Lung (tissue), 17 donors: ENCODE measurements at places on chromosomes 3 and 15.

GRCh38 chr3:192825657-192826200, 91.9 kb downstream of the MB21D2 start:
- peaks cover 10% of the 10 kb centered on the region for H3K4me1 ChIP-seq
- H3K27ac ChIP-seq, result no peak overlapping the region
- H3K27me3 ChIP-seq, result no peaks in the 10 kb centered on the region
- H3K36me3 ChIP-seq, result no peaks in the 10 kb centered on the region
- peak; percentile 50 for DNase-seq

- H3K27me3 ChIP-seq, result no peaks in the 10 kb centered on the region
- H3K4me3 ChIP-seq, result no peak overlapping the region
- no peak overlapping the region for H3K27ac ChIP-seq
- peak; percentile 78 for DNase-seq
- no peaks in the 10 kb centered on the region for H3K36me3 ChIP-seq
- peaks cover 22% of the 10 kb centered on the region for H3K4me1 ChIP-seq
Observed at GRCh38 chr3:143529018-143529478, 319.2 kb downstream of the SLC9A9 start.

DNA sequence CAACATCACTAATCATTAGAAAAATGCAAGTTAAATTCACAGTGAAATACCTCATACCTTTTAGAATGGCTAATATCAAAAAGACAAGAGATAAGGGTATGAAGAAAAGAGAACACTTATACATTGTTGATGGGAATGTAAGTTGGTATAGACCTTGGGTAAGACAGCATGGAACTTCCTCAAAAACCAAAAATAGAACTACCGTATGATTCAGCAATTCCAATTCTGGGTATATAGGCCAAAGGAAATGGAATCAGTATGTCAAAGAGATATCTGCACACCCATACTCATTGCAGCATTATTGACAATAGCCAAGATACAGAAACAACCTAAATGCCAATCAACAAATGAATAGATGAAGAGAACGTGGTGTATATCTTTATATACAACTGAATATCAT, 166.8 kb upstream of the LRRN1 start:
- H3K36me3 ChIP-seq, result no peaks in the 10 kb centered on the region
- H3K27me3 ChIP-seq, result no peaks in the 10 kb centered on the region
- H3K27ac ChIP-seq, result no peak overlapping the region

DNA sequence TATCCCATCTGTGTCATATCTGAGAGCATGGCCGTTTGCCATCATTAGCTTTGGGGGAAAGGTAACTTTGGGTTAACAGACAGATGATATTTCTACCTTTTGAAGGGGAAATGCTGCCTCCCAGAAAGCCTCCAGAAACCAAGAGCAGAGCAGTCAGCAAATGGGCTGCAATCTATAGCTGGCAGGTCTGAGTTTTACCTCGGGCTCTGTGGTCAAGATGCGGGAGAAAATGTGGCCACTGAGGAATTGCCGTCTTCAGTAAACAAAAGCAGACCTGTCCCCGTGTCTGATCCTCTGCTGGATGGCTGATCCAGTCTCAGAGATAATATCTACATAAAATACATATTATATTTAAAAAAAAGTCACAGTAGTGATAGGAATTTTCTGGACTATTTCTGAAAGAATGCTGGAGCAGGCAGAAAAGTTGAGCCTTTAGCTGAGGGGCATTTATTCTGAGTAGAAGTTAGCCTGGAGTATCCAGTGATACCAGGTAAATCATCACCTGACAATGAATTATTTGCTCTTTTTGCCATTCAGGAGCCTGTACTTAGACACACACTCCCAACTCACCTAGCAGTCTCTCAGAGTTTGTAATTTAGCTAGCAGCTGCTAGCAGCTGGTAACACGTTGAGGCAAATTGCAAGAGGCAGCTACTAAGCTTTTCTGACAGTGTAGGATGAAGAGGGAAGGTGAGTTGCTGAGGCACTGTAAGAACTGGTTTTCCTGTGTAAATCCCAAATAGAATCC, 285.3 kb upstream of the RARB start:
- no peak overlapping the region for H3K4me3 ChIP-seq
- no peaks in the 10 kb centered on the region for H3K4me1 ChIP-seq
- H3K27ac ChIP-seq, result no peak overlapping the region
- DNase-seq, result no peak

GRCh38 chr3:173096994-173097785, 43.8 kb downstream of the SPATA16 start:
- H3K27me3 ChIP-seq, result no peaks in the 10 kb centered on the region
- no peak for DNase-seq
- H3K36me3 ChIP-seq, result no peaks in the 10 kb centered on the region
- H3K27ac ChIP-seq, result no peak overlapping the region
- H3K4me1 ChIP-seq, result no peaks in the 10 kb centered on the region
- no peak overlapping the region for H3K4me3 ChIP-seq

GRCh38 chr3:139935016-139935865, at the start of gene CLSTN2:
Gene CLSTN2, plus strand, starts transcription at chr3:139935185.
- H3K27me3 ChIP-seq, result peaks cover 32% of the 10 kb centered on the region
- no peaks in the 10 kb centered on the region for H3K36me3 ChIP-seq
- DNase-seq, result peak; percentile 80
- H3K27ac ChIP-seq, result no peak within 1 kb of the TSS
- peaks cover 20% of the 10 kb centered on the region for H3K4me1 ChIP-seq
- no peak within 1 kb of the TSS for H3K4me3 ChIP-seq

DNA sequence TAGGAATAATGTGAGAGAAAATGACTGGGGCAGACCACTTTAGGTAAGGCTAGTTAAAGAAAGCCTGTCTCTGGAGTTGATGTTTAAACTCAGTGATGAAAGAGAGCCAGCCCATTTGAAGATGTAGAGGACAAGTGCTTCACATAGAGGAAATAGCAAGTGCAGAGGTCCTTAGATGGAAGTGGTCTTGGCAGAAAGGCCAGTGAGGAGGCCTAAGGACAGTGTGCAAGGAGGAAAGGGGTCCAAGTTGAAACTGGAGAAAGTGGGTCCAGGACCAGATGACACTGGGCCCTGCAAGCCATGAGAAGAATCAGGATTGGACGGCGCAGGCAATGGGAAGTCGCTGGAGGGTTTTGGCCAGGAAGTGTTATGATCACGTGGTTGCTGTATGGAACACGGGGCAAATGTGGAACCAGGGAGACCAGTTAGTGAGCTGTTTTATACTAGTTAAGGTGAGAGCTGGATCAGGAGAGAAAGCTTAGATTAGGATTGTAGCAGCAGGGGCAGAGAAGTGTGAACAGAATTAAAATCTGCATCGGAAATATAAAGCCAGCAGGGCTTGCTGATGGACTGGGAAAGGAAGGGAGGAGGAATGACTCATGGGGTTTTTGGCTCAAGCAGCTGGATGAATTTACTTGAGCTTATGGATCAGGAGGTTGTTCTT, 48.0 kb upstream of the SCAANT1 start:
- H3K4me1 ChIP-seq, result peaks cover 5% of the 10 kb centered on the region
- peak; percentile 70 for DNase-seq
- H3K4me3 ChIP-seq, result no peak overlapping the region
- no peaks in the 10 kb centered on the region for H3K27me3 ChIP-seq
- peaks cover 3% of the 10 kb centered on the region for H3K36me3 ChIP-seq

- H3K36me3 ChIP-seq, result no peaks in the 10 kb centered on the region
- H3K4me1 ChIP-seq, result no peaks in the 10 kb centered on the region
- DNase-seq, result peak; percentile 9
- no peaks in the 10 kb centered on the region for H3K27me3 ChIP-seq
- no peak overlapping the region for H3K4me3 ChIP-seq
Observed at GRCh38 chr15:25134546-25134945, 179.8 kb downstream of the SNRPN start.

DNA sequence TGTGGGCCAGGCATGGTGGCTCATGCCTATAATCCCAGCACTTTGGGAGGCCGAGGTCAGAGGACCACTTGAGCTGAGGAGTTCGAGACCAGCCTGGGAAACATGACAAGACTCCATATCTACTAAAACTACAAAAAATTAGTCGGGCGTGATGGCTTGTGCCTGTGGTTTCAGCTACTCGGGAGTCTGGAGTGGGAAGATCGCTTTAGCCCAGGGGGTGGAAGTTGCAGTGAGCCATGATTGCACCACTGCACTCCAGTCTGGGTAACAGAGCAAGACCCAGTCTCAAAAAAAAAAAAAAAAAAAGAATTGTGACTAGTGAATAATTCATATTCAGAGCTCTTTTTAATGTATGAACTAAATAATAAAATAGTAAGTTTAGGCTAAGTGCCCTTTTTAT, 87.8 kb upstream of the TSEN2 start:
- H3K27me3 ChIP-seq, result peaks cover 2% of the 10 kb centered on the region
- H3K4me1 ChIP-seq, result peaks cover 8% of the 10 kb centered on the region
- H3K36me3 ChIP-seq, result no peaks in the 10 kb centered on the region
- H3K4me3 ChIP-seq, result no peak overlapping the region
- no peak for DNase-seq
- H3K27ac ChIP-seq, result no peak overlapping the region

DNA sequence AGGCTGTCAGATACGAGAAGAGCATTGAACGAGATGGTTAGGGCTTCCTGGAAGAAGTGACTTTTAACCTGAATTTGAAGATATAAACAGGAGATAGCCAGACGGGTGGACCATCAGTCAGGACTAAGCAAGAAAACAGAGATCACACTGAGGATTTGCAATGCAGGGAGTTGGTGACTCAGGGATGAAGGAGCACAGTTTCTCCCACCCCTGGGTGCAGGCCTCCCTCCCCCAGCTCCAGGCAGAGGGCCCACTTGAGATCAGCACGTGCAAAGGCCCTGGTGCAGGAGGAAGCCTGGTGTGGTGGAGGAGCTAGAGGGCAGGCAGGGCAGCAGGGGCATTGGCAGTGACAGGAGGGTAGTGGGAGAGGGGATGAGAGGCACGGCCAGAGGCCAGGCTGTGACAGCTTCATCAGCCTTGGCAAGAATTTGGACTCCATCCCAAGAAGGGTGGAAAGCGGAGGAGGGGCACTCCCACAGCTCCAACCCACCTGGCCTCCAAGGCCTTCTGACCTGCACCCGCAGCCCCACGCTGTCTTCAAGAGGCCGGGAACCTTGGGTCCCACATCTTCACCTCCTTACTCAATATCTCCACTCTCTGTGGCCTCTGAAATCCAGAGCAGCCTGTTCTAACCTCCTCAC, 8.7 kb upstream of the PCSK6 start:
- H3K27me3 ChIP-seq, result no peaks in the 10 kb centered on the region
- DNase-seq, result no peak
- H3K27ac ChIP-seq, result no peak overlapping the region
- no peaks in the 10 kb centered on the region for H3K36me3 ChIP-seq
- no peak overlapping the region for H3K4me3 ChIP-seq

DNA sequence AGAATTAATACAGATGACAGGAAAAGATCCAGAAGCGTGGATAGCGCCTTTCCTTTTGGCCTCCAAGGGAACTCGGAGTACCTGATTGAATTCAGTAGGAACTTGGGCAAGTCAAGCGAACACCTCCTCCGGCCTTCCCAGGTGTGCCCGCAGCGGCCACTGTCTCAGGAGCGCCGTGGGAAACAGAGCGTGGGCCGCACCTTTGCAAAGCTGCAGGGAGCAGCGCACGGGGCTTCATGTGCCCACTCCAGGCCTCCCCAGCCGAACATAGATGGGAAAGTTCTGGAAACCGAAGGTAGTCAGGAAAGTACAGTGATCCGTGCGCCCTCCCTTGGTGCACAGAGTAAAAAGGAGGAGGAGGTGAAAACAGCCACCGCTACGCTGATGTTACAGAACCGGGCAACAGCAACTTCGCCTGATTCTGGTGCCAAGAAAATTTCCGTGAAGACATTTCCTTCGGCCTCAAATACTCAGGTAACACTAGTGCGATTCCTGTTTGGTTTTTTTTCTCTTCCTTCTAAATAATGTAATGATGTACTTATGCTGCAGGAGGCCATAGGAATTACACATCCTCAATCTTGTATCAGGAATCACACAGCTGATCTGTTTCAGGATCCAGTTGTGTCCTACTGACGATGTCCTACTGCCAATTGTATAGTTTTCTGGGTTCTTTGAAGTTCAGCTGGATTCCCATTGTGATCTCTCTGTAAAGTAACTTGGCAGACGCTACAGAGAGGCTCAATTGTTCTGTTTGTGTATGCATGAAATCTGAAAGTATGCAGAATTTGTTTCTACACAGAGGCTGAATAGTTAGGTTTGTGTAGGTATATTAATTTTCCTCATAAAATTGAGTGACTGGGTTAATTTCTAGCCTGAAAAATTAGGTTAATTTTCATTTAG, 63.1 kb downstream of the CGNL1 start:
- no peak overlapping the region for H3K27ac ChIP-seq
- peaks cover 5% of the 10 kb centered on the region for H3K4me1 ChIP-seq
- no peaks in the 10 kb centered on the region for H3K27me3 ChIP-seq

- no peak overlapping the region for H3K27ac ChIP-seq
- no peak for DNase-seq
- no peaks in the 10 kb centered on the region for H3K27me3 ChIP-seq
- H3K4me1 ChIP-seq, result no peaks in the 10 kb centered on the region
- H3K4me3 ChIP-seq, result no peak overlapping the region
Observed at GRCh38 chr3:78683284-78683683, 1084.5 kb downstream of the ROBO1 start.

DNA sequence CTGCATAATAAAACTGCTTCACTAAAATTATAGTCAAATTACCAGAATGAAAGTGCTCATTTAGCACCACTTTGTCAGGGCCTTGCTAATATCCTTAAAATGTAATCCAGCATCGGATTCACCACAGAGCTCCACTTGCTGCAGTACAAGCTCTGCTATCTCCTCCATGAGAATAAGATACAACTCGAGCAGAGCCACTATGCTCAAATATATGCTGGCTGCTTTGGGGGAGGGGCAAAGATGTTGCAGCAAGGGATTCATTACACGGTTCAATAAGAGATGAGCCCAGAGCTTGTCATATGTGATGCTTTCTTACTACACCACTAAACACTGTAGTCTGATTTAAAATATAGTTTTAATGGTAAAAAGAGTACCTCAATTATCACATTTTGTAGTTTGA, 72.2 kb downstream of the DLG1 start:
- H3K4me1 ChIP-seq, result peaks cover 1% of the 10 kb centered on the region
- no peak overlapping the region for H3K27ac ChIP-seq
- H3K27me3 ChIP-seq, result no peaks in the 10 kb centered on the region

- H3K27ac ChIP-seq, result no peak overlapping the region
- peaks cover 21% of the 10 kb centered on the region for H3K4me1 ChIP-seq
- no peaks in the 10 kb centered on the region for H3K36me3 ChIP-seq
- no peak for DNase-seq
- H3K27me3 ChIP-seq, result no peaks in the 10 kb centered on the region
- no peak overlapping the region for H3K4me3 ChIP-seq
Observed at GRCh38 chr15:78070049-78070700, 7.3 kb downstream of the TBC1D2B start.

DNA sequence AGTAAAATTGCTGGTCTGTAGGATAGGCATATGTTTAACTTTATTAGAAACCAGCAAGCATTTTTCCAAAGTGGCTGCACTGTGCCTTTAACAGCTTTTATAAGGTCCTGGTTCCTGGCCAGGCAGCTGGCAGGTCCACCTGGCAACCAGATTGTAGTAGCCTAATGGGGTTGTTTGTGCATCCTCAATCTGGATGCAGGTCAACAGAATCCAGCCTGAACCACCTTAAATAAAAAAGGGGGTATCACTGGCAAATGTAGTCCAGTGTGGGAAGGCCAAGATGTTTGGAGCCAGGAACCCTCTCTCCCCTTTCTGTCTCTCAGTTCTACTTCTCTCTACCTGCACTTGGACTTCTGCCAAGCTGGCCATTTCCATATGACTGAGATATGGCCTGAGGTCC, 200.3 kb downstream of the ZNF621 start:
- DNase-seq, result no peak
- H3K4me1 ChIP-seq, result peaks cover 2% of the 10 kb centered on the region
- H3K36me3 ChIP-seq, result no peaks in the 10 kb centered on the region
- no peaks in the 10 kb centered on the region for H3K27me3 ChIP-seq
